ENCODE measurements at places on chromosomes 11 and 22. TPM values are rescaled to one million over a fixed set of nuclear protein-coding genes. Genes with fewer than 3 reads are reported as not detected.

- DNase-seq = no peak
Measured at GRCh38 chr11:109132539-109132938, 289.5 kb upstream of the C11orf87 start.

- DNase-seq = no peak
Measured at GRCh38 chr11:121435132-121435531, 17.0 kb upstream of the SORL1 start.

DNA sequence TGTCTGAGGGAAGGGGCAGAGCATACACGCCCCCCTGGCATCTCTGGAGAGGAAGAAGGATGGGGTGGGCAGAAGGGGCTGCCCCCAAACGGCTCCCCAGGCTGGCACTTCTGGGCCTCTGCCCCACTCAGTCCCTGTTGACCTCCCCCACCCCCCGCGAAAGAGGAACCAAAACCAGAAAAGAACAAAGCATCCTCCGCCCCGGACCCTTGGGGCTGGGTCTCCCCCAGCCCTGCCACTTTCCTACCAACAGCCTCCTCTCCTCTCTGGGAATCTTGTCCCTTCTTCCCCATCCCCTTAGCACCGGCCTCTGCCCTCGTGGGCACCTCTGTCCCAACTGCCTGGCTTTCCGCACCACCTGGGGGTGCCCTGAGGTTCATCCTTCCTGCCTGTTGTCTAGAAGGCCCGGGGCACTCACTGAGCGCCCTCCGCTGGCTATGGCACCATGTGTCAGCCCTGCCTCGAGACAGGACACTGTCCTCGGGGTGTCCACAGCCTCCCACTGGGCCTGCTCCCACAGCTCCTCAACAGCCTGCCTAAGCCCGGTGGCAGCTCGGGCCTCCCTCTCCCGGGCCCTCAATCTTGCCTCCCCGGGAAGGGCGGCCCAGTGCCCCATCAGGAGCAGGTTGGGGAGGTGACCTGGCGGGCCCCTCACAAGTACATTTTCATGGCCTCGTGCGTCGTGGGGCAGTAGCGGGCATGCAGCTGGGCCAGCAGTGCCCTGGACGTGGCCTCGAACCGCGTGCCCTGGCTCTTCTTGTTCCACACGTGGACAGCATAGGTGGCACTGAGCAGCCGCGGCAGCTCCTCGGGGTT lies 28.2 kb downstream of the A4GALT start:
- DNase-seq = no peak

- DNase-seq = no peak
Measured at GRCh38 chr11:117251506-117251905, 19.0 kb downstream of the RNF214 start.

- no peak for DNase-seq
Measured at GRCh38 chr11:61682093-61682732, 2.0 kb downstream of the DAGLA start.

FAM181B gene
- 1.2 TPM for polyA plus RNA-seq

MS4A6E gene
- not detected for polyA plus RNA-seq

TMEM191B gene
- 0.70 TPM for polyA plus RNA-seq
